Stimulated activated CD4-positive, alpha-beta T cell treated with anti-CD3 and anti-CD28 coated beads, TNF-alpha, amount 100 ng/mL, for 1 hour (primary cell): ENCODE measurements at places on chromosomes 1 and 21.

DNA sequence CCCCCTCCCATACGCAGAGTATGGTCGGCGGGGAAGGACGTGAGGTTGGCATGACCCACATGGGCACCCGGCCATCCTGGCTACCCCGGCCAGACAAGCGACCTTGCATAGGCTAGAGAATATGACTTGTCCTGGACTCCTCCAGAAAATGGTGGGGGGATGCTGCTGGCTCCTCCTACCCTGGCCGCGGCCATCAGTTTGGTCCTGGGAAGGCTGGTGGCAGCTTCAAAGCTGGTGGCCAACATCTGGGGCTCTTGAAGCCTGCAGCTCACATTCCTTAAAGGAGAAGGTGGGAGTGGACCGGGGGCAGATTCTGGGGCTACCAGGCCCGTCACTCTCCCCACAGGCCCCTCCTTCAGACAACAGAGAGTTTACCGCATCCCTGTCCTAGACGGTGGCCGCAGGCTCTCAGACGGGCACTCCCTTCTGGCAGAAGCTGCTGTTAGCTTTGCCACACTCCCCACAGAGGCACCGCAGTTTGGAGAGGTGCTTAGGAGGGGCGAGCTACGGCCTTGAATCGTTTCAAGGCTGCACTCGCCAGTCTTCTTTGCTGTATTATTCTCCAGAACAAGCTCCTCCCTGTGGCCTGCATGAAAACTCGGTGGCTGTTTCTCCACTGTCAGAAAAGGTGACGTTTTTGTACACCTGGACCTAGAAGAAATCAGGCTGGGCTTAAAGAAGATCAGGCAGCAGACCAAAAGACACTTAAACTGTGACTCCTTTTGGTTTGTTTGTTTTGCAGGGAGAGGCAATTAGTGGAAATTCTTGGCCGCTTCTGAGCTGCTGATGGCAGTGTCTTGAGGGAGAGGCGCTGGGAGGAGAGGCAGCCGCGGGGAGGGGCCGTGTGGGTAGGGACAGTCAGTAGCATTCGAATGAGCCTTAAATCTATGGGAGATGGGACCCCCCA, 68.0 kb downstream of the RUNX3 start:
- no peak for DNase-seq

- DNase-seq, result no peak
Observed at GRCh38 chr1:242946206-242946605, 308.9 kb downstream of the CEP170 start.

DNA sequence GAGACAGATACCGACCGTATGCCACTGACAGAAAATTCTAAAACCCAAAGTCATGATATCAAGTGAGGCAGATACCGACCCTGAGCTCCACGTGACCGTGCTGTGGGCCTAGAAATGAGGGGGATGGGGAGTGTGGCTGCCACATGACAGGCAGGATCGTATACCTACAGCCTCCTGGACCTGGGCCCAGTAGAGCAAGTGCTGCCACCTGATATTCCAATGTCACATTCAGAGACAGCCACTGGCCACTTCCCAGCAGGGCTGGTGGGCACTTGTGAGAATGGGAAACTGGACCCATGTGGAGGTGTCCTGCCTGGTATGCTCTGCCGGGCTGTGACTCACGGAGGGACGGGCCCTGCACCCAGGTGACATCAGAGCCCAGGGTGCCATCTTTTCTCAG, 44.6 kb upstream of the CLDN14 start:
- DNase-seq, result no peak

DNA sequence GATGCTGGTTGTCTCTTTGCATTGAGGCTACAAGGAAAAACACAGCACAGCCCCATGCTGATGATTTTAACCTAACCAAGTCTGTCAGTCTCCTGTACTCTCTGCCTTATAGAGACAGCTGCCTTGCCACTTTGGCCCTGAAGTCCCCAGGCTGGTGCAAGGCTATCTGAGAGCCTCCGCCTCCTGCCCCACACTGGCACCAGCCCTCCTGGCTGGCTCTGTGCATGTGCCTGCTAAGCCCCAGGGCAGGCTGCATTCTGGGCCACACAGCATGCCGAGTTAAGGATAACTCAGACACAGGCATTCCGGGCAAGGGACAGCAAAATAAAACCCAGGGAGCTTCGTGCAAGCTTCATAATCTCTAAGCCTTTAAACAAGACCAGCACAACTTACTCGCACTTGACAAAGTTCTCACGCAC, 910 bp downstream of the RUNX1 start:
- DNase-seq, result no peak

- no peak for DNase-seq
Observed at GRCh38 chr21:43602266-43603232, 56.7 kb downstream of the HSF2BP start.

DNA sequence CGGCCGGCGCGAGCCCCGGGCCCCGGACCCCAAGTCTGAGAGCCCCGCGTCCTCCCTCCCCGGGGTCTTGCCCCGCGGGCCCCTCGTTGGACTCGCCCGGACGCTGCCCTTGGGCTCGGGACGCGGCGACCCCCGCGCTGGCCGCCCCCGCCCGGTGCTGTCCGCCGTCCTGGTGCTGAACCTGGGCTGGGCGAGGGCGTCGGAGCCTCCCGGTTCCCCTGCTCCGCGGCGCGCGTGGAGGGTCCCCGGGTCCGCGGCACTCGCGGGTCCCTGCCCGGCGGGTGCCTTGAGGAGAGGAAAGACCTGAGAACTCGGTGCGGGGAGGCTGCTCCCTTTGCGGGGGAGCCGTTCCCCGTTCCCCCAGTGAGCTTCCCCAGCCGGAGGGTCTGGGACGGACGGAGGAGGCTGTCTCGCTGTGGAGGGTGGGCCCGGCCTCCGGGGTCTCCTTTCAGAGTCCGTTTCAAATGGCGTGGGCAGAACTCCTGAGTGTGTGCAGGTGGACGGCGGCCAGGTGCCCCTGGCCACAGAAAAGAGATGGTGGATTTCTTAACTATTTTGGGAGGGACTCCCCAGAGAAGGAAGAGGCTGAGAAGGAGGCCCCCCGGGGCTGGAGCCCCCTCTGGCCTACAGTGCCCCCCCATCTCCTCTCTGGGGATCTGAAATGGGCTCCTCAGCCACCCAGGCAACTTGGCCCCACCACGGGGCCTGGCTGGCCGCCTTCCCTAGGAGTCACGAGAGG, 595 bp downstream of the GABRD start:
- DNase-seq, result no peak

GRCh38 chr1:32868085-32868484, 2.6 kb downstream of the FNDC5 start:
- DNase-seq, result no peak

- DNase-seq, result no peak
Observed at GRCh38 chr1:7298145-7298544, 473.0 kb upstream of the VAMP3 start.

DNA sequence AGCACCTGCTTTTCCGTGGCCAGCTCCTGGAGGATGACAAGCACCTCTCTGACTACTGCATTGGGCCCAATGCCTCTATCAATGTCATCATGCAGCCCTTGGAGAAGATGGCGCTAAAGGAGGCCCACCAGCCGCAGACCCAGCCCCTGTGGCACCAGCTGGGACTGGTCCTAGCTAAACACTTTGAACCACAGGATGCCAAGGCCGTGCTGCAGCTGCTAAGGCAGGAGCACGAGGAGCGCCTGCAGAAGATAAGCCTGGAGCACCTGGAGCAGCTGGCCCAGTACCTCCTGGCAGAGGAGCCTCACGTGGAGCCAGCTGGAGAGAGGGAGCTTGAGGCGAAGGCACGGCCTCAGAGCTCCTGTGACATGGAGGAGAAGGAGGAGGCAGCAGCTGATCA, 413 bp downstream of the UBL4B start:
- no peak for DNase-seq

- DNase-seq, result no peak
Observed at GRCh38 chr1:61170328-61171238, 88.2 kb downstream of the NFIA start.

GRCh38 chr1:28371010-28371377, 1.5 kb downstream of the PHACTR4 start:
- DNase-seq, result no peak

- DNase-seq, result no peak
Observed at GRCh38 chr1:194277927-194278326, 1091.5 kb upstream of the B3GALT2 start.

- DNase-seq, result no peak
Observed at GRCh38 chr1:210057593-210057992, 119.6 kb downstream of the SYT14 start.

DNA sequence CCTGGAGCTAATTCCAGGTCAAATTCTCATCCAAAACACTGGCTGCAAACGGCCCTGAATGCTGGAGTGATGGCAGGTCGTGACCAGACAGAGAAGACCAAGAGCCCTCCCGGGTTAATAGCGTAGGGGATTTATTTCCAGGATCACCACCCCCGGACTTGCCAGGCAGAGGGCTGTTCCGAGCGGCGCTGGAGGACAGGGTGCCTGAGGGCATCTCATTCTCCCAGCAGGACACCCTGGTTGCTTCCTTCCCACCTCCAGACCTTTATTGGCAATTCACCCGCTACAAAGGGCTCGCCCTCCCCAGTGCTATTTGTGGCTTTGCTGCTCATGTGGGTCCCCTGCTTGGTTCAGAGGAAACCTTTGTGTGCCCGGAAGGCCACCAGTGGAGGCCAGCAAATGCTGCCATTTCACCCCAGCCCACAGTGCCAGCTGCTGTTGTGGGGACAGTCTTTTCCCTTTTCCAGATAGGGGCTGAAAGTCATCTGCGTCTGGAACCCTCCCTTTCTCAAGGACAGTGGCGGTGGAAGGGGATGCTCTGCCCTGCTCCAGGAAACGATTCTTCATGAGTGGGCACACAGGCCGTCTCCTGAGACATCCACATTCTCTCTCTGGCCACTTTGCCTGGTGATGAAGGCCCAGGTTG, 19.0 kb upstream of the C1orf174 start:
- DNase-seq, result no peak

DNA sequence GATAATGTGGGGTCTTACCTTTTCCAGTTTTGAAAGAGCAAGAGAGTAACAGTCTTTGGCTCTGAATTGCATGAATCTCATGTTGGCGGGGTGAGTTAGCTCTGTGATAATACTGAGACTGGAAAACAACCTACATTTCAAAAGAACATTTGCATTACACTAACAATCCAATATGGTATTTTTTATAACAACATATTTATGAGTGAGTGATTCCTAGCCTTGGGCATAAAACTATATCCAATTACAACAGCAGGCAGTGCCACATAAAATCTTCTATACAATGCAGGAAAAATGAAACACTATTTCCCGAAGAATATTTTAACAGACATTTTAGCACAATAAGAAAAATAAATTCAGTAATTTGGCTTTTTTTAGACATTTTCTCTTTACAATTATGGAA, 303.0 kb downstream of the KCNT2 start:
- no peak for DNase-seq

- no peak for DNase-seq
Observed at GRCh38 chr1:178241837-178242236, 147.9 kb downstream of the RASAL2 start.

DNA sequence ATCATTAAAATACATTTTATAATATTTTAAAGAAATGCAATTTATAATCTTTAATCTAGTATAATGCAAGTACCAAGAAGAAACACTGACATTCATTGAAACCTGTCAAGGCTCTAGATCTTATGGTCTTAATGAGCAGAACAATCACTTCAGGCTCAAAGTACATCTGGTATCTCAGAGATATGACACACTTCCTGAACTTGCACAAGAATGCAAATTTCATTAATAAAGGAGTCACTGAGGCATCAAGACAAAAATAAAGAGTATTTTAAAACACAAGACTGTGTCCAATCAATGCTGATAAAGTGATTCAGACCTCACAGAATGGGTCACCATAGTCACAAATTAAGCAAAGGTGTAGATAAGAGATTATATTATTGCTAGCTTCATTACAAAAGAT, 178.1 kb downstream of the AK5 start:
- no peak for DNase-seq

DNA sequence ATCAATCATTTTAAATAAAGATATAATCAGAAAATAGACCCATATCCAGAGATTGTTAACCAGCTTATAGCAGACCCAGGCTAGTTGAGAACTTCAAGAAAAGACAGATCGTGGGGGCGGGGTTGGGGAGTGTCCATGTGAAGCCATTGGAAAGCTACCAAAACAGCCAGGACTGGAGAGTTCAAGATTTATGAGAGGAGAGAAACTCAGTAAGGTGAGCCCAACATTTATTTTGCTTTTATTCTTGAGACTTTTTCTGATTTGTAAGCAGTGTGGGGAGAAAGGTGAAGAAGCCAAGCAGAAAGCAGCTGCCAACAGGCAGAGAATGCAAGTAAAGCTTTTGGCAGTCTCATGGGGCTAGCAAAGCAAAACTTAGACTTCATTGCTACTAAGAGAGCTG, 179.9 kb downstream of the VPS13D start:
- no peak for DNase-seq

- DNase-seq, result no peak
Observed at GRCh38 chr1:14137411-14138134, 437.6 kb downstream of the PRDM2 start.

- DNase-seq, result peak; percentile 57
Observed at GRCh38 chr1:26378088-26378878, 5.7 kb upstream of the ZNF683 start.

DNA sequence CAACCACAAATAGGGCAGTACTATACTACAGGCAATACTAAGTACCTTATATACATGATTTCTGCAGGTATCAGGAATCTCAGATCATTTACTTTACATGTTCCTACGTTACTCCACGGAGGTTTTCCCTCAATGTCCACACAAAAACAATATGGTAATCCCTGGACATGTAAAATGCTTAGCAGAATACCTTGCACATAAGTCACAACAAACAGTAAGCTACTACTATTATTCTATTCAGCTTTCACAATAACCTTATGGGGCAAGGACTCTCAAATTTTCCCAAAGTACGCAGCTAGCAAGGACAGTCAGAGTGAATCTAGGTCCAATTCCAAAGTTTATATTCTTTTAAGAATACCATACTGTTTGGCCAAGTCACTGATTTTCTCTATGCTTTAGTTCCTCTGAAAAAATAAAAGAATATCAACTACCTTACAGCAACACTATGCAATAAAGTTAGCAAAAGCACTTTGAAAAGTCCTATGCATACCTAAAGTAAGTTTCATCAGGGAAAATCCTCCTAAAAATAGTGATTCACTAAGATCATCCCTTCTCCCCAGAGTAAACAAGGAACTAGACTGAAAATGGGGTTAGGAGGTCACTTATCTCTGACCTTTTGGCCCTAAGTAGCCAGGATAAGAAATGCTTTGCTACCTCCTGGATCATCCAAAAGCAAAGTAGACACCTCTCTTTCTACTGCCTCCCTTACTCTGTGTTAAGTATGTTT, 67.4 kb downstream of the LUZP1 start:
- no peak for DNase-seq

- DNase-seq, result no peak
Observed at GRCh38 chr1:84715342-84716019, 25.2 kb upstream of the SSX2IP start.

- peak; percentile 65 for DNase-seq
Observed at GRCh38 chr1:109546311-109547109, 1.9 kb upstream of the GNAI3 start.

DNA sequence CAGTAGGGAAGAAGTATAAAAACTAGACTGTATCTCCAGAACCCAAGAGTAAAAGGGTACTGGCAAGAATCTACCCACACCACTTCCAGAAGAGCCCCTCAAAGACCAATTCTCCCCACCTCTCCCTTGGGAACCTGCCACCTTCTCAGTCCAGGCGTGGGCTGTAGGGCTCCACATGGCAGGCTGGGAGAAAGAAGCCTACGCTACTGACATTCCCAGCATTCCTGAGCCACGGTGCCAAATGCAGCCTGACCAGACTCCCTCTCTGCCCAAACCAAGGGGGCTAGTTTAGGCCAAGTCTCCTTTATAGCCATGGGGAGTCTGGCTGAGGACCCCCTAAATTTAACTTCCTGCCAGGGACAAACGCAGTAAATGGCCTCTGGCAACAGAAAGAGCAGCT, 2.0 kb downstream of the UBE2Q1 start:
- DNase-seq, result no peak
